ENCODE measurements at places on chromosomes 1 and 21.

DNA sequence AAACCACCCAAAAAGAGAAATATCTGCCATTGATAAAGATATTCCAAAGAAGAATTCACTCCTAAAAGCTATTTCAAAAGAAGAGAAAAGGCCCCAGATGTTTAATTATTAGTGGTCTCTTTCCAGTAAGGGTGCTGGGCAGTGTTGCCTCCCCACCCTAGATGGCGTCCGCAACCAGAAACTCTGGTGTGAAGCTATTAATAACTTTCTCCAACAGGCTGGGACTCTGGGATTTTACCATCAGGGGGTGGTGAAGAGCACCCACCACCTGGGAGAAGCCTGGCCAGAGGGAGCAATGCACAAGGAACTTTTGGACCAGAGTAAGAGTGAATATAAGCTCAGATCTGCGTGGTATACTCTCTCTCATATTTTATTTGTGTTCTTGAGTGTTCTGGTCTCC is 115.4 kb upstream of the TIAM1 start:
- no peak for DNase-seq

DNA sequence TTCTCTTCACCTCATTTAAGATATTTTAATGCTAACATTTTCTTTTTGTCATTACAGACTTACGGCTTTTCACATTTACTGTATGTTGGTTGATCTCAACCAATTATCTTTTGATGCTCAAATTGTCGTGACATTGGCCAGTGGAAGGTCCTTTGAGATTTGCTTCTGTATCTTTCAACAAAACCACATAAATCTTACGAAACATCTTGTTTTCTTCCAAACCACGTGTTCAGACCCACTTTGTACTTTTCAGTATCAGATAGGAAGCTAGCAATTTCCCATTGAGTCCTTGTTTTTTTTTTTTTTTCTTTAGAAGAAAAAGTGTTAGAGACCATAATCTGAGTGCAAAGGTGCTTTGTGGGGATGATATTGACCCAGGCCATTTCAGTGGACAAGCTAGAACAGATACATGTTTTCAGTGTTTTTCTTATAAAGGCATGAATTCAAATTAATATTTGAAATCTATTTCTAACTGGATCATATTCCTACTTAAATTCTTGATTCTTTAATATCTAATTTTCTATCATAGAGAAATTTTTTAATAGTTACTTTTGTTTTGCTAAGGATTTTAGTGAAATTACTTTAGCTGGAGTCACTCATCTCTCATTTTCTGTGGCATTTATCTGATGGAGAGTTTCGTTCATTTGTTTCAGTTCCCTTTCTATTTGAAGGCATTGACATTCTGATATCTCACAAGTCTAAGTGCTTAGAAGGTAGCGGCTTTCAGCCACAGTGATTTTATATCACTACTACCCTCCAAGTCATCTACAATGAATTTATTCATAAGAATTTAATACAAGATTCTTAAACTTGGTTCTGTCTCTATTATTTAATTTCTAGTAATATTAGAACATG is 26.7 kb downstream of the ATG4C start:
- DNase-seq, result peak; percentile 5

DNA sequence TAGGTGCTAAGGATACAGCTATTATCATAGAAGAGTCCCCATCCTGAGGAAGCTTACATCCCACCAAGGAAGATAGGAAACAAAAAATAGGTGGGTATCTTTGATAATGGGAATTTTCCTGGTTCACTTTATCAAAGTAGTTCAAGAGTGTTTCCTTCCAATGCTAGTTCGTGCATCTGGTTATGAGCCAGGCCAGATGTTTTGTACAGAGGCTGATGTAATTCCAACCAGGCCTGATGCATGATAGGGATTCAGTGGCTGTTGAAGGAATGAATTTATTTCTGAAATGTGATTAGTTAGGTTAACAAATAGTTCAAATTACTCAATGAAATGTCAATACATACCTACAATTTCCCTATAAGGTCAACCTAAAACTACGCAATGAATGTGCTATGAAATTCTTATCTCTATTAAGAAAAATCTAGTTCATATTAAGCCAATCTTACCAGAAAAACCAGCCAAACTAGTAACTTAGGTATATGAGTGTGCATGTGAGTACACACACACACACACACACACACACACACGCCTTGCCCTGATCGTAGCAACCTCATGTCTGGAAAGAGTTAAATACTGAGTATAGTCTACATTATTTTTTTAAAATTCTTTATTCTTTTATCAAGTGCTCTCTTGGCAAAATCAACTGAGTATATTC is 9.5 kb upstream of the ZBTB18 start:
- DNase-seq, result no peak

- no peak for DNase-seq
Measured at GRCh38 chr21:41589131-41589530, 81.2 kb upstream of the TMPRSS2 start.

DNA sequence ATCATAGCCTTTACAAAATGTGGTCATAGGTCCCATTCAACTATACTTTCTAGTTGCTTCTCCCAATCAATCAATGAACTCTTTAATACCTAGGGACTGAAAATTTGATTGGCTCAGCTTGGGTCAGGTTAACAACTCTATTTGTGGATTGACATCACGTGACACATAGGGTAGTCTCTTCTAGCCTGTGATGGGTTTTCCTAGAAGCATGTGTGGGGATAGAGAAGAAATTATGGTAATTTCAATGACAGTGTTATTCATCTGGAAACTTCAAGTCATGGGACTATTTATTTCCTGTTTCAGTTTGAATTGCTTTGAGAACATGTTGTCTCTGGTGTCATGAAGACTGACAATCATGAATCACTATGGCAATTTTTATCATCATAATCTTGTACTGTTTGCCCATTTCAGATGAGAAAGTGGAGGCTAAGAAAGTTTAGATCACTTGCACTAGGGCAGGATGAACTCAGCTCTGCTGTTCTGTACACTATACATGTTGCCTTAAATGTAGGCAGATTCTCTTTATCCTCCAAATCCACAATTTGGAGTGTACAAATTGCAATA is 529.9 kb upstream of the BEND5 start:
- no peak for DNase-seq

- no peak for DNase-seq
Measured at GRCh38 chr1:152976688-152977087, 6.2 kb downstream of the SPRR4 start.

GRCh38 chr1:96349896-96350295 is 371.7 kb upstream of the PTBP2 start:
- DNase-seq, result no peak

DNA sequence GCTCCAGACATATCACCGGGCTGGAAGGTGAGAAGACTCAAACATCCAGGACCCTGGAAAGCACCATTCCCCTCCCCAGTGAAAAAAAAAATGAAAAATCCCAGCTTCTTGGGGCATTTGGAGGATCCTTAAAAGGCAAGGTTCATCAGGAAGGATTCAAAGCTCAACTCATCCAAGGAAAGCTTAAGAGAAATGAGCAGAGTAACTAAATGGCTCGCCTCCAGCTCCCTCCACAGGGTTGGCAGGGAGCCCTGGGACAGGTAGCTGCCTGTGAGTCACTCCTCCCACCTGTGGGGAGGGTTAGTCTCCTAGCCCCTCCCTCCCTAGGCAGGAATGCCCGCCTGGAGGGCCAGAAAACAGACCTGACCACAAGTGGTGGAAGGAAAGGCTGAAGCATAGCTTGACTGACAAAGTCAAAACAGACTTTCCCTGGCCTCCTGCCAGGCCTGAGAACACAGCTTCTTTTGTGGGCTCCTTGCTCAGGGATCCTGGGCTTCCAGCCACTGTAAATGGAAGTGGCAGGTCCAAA is 712 bp upstream of the LAMB3 start:
- no peak for DNase-seq

- no peak for DNase-seq
Measured at GRCh38 chr1:46087891-46088290, 44.5 kb downstream of the PIK3R3 start.

- no peak for DNase-seq
Measured at GRCh38 chr1:205147191-205147835, 25.5 kb upstream of the RBBP5 start.

- DNase-seq, result no peak
Measured at GRCh38 chr1:89918127-89918793, 76.7 kb upstream of the ZNF326 start.

GRCh38 chr1:169103002-169103401 is 3.5 kb upstream of the ATP1B1 start:
- no peak for DNase-seq

- DNase-seq, result peak; percentile 74
Measured at GRCh38 chr1:9110669-9111356, 18.1 kb downstream of the GPR157 start.

- no peak for DNase-seq
Measured at GRCh38 chr1:239835946-239836440, 255.7 kb upstream of the FMN2 start.

All from inflammatory macrophage (primary cell).